ENCODE measurements at places on chromosomes 5 and 9. TPM values are rescaled to one million over a fixed set of nuclear protein-coding genes. Genes with fewer than 3 reads are reported as not detected.

DNA sequence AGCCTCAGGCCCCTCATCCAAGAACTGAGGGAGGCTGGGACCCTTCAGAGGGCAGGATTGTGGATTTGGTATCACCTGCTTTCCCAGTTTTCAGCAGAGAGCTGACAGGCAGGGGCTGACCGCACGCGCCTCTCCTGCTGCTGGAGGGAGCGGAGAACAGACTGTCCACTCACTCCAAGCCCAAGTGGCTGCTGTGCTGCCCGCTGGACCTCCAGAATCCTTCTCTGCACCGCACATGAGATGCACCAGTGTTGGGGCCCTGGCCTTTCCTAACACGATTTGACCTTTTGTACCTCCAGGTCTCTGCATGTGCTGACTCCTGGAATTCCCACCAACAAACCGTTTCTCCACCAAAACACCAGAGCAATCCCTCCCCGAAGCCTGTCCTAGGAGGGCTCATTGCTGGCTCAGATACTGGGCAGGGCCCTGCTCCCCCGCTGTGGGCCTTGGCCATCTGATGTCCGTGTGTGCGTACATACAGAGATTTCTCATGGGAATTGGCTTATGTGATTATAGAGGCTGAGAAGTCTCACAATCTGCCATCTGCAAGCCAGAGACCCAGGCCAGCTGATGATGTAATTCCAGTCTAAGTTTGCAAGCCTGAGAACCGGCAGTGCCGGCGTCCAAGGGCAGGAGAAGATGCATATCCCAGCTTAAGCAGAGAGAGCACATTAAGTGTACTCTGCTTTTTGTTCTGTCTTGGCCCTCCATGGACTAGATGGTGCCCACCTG lies 141.7 kb downstream of the GADD45G start:
- DNase-seq = no peak

DNA sequence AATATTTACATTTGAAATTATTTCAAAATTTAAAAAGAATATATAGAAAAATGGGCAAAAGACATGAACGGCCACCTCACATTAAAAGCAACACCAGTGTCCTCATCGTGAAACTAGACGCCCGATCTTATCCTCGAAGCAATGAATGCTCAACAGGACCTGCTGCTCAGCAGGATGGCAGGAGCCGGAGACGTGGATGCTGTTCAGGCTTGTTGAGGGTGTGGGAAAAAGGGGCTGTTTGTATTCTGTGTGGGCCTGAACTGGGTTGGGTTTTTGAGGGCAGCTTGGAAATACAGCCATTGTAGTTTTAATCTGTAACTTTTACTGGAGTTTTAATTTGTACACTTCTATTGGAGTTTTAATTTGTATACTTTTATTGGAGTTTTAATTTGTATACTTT lies 20.3 kb downstream of the EXOC3 start:
- no peak for DNase-seq

DNA sequence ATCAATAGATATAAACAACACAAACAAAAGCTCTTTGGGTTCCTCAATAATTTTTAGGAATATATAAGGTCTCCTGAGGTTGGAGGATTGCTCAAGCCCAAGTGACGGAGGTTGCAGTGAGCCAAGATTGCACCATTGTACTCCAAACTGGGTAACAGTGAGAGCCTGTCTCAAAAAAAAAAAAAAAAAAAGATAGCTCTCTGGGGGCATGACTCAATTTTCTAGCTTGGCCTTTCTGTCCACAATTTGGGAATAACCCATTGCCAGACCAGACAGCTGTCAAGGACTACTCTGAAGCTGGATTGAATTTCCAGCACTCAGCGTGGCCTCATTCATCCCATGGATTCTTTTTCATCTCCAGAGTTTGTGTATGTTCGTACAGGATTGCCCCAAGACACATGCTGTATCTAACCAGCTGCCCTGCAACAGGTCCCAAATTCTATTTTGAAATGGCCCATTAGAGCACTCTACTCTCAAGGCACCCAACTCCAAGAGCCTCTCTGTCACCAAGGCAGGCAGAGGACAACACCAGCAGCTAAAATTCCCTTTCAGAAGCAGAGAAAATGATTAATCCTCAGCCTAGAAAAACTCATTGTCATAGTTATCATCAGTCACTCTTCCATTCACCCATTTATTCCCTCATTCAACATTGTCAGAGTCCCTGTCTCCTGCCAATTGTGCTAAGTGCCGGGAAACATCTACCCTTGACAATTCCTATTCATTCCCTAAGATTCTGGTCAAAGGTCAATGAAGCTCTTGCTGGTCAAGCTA lies 8.7 kb downstream of the FAM193B start:
- no peak for DNase-seq

GRCh38 chr5:158368686-158369085 lies 509.7 kb upstream of the CLINT1 start:
- no peak for DNase-seq

GRCh38 chr9:22307013-22307711 lies 139.5 kb upstream of the DMRTA1 start:
- DNase-seq = peak; percentile 13

The GRM6 gene
- 0.05 TPM for total RNA-seq

The SCGB3A2 gene
- total RNA-seq = 57.3 TPM

The DDX31 gene
- 24.7 TPM for total RNA-seq

All from WTC11 (cell line).